Right lung (tissue), 10 donors: ENCODE measurements at places on chromosomes 2 and 18. TPM values are rescaled to one million over a fixed set of nuclear protein-coding genes. Genes with fewer than 3 reads are reported as not detected.
A peak's percentile ranks its signal among the peaks of the same experiment; 100 is the strongest.

DNA sequence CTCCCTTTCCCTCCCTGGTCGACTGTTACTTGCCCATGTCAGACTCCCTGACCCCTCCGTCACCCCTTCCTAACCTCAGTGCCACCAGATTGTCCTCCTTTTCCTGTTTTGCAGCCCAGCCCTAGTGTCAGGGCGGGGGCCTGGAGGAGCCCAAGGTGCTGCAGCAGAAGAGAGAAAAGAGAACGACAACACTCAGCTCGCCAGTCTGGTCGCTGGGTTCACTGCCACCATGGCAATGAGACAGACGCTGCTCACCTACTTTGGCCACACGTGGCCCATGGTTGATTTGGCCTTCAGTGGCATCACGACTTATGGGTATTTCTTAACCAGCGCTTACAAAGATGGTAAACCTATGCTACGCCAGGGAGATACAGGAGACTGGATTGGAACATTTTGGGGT is 108.4 kb upstream of the RMDN2 start:
- no peak for DNase-seq

GRCh38 chr18:79690586-79691482 is 11.2 kb downstream of the CTDP1 start:
- DNase-seq = no peak

DNA sequence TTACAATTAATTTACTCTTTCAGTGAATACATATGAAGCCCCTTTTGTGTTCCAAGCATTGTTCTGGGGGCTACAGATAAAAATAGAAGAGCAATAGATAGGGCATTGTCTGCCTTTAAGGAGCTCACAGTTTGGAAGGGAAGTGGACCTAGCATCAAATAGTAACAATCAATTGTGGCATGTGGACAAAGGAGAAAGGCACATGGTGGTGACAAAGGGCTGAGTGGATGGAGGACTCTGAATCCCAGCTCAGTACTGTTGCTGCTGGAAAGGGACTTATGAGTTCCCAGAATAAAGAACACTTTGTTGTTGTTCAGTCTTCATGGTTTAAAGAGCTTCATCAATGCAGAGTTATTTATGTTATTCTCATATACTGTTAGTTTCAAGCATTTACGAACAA is 217.7 kb downstream of the HRH4 start:
- no peak for DNase-seq

GRCh38 chr2:119721904-119722303 is 37.8 kb upstream of the PTPN4 start:
- no peak for DNase-seq

GRCh38 chr2:55165626-55166025 is 66.5 kb downstream of the CLHC1 start:
- no peak for DNase-seq

- DNase-seq = no peak
Observed at GRCh38 chr2:26913606-26913998, 56.8 kb upstream of the MAPRE3 start.

DNA sequence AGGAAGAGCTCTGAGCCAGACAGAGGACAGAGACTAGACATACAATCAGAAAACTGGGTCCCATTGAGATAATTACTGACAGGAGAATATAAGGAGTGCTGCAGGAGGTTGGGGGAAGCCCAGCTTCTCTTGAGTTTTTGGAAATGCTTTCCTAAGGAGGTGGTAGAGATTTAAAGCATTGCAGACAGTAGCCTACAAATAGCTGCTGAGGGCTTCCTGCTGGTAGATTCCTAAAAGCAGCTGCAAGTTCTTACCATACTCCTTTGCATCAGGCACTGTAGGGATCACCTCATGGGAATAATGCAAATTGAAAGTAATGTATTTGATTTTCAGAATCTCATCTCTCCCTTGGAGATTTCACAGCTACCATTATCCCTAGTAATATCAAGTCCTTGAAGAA is 902.6 kb upstream of the GCFC2 start:
- no peak for DNase-seq

- DNase-seq = no peak
Observed at GRCh38 chr2:78383576-78383975, 641.9 kb upstream of the REG3G start.

DNA sequence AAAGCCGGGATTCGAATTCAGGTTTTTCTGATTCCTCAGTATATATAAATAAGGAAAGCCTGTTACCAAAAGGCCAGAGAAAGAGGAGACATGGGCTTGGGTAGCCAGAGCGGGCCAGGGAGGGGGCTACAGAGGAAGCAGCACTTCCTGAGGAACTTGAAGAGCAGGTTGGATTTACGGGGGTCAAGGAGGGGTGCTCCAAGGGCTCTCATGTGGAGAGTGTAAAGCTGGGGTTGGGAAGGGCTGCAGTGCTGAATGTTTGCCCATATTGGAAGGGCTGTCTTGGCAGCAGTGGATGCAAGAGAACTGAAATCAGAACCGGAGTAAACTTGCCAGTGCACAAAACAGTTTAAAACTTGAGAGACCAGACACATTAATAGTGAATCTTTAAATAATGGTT is 511.5 kb downstream of the CNTNAP5 start:
- no peak for DNase-seq

DNA sequence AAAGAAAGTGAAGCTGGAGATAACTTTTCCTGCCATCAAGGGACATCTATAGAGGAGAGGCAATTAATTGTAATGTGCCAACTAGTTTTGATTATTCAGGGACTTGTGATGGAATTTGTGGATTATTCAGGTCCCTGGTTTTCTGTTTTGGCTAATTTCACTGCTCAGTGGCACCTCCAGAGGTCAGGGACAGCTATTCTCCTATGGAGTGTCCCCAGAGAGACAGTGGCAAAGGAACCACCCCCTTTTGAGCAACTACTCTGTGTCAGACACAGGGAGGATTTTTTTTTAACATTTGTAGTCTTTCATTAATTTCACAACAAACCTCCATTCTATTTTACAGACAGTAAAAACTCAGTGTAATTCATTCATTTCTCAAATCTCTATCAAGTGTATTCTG is 206.0 kb upstream of the SPRED2 start:
- DNase-seq = no peak

- no peak for DNase-seq
Observed at GRCh38 chr18:57311472-57311871, 40.9 kb upstream of the ST8SIA3 start.

- DNase-seq = no peak
Observed at GRCh38 chr2:88808083-88808482, 116.6 kb downstream of the RPIA start.

- DNase-seq = no peak
Observed at GRCh38 chr18:48013162-48013561, 82.7 kb upstream of the SMAD2 start.

GRCh38 chr18:37484983-37485834 is 80.4 kb downstream of the CELF4 start:
- DNase-seq = no peak

GRCh38 chr2:229779650-229780049 is 65.3 kb upstream of the DNER start:
- DNase-seq = no peak

DNA sequence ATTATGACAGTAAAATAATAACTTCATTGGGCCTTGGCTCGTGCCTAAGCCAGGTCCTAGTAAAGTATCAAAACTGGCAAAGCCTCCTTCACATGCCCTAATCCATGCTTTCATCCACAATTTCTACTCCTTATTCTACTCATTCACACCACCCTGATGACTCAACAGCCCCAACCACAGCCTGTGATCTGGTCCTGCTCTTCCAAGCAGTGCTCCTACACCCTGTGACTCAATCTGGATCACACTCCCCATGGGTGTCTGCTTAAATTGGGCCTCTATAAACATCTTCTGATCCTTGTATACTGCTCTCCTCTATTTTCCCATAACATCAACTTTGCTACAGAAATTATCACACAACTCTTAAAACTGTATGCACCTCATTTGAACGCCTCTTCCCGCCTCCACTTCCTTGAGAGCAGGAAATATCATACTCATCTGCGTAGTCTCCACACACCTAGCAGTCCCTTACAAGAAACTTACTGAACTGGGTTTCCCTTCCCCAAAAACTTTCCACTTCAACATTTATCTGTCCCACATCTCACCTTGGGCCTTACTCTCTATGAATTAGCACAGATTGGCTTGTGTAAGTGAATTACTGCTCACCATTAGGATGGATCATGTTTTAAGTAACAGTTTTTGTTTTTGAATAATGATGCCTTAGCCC is 15.9 kb downstream of the GTF3C3 start:
- no peak for DNase-seq

DNA sequence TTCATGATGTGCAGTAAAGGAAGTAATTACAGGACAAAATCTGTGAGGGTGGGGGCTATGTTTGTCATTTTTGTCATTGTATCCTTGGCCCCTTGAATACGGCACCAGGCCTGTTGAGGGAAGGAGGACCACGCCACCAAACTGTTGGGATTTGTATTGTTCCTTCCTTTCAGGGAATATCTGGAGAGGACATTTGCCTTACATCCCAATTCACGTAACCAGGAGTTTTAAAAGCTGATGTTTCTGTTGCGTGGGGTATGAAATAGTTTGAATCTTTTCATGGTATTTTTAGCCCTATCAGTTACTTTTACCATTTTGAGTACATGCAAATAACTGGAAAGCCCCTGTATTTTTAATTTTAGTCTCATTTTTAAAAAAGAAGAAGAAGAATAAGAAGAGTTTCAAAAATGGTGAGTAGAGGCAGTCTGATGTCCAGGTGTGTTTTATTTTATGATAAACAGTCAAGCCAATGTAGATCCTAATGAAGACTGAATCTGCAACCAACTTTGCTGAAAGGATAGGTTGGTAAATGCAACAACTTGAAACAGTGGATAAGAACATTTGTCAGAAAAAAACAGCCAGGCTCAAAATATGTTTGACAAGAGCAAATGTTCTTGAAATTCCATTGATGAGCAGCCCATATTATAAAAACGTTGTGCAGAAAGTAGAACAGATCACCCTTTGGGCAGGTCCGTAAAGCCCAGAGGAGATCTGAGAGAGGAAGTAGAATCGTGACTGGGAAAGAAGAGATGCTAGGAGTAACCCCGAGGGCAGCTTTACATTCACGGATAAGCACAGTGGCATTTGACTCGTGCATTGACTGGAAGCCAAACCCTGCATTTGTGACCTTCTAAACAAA is 54.5 kb downstream of the RASGRP3 start:
- no peak for DNase-seq

GRCh38 chr18:12606592-12607315 is 51.2 kb downstream of the SPIRE1 start:
- DNase-seq = no peak

GRCh38 chr2:13876491-13877037 is 756.0 kb upstream of the LRATD1 start:
- DNase-seq = peak; percentile 1

DNA sequence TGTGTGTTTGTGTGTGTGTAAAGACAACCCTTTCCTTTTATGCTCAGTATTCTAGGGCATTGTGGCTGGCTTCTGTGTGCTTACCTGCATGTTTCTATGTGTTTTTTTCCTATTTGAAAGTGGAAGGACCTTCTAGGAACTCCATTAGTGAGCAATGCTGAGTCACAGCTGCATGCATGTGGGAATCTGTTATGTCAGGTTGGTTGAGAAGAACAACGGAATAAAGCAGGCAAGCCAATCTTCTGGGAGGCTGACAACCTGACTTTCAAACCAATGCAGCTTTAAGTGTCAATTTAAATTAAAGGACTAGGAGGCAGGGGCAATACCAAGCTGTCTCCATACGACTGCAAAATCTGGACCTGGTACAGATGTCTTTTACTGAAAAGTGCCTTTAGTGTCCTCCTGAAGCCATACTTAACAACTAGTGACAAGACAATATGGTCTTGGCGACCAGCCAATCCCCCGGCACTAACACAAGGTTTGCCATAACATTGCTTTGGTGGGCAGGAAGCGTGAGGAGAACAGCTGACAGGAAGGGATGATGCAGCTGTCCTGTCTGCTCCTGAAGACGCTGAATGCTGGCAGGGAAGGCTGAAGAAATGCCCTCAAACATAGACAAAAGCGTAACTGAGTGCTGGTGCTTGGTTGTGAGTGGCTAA is 514.7 kb upstream of the CDH7 start:
- peak; percentile 14 for DNase-seq

DNA sequence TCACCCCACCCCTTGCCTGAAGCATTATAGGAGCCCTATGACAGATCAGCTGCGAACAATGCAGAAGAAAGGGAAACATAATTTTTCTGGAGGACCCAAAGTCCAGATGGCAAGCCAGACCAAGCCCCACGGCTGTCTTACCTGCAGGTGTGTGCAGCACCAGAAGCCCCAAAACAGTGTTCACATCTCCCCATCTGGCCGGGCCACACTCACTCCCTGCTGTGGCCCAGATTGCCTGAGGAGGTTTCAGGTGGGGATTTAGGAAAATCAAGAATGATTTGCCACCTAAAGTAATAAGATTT is 11.7 kb upstream of the STK17B start:
- no peak for DNase-seq

- no peak for DNase-seq
Observed at GRCh38 chr2:26811261-26811660, 25.4 kb downstream of the CENPA start.

DNA sequence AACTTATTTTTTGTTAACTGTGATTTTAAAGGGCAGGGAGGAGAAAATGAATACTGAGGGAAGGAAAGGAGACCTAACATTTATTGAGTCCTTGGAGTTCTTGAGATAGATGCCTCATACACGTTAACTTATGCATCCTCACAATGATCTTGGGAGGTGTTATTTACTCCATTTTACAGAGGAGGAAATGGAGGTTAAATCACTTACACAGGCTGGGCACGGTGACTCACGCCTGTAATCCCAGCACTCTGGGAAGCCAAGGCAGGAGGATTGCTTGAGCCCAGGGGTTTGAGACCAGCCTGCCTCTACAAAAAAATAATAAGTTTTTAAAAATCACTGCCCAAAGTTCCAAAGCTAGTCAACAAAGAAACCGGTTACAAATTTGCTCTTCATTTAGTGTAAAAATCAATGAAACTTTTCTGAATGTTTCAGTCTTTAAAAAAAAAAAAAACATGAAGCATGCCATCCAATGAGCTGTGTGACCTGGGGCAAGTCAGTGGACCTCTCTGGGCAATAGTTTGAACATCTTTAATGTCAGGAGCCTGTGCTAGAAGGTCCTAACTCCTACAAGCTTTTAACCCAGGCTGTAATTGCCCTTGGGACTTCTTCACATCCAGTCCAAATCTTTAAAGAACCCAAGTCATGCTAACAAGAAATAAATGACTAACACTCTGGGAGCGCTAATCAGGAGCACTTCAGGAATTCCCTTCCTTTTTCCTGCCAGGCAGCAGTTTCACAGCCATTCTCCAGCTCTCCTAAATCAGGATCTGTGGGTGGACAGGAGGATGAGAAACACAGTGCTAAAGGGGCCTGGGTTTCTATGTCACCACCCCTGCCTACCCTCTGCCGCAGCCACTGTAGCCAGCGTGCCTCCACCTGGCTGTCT is 176.4 kb downstream of the TMEM247 start:
- DNase-seq = no peak

- no peak for DNase-seq
Observed at GRCh38 chr2:157414050-157414449, 29.8 kb downstream of the CYTIP start.

Gene DSEL
- polyA plus RNA-seq = 4.6 TPM

Gene MOCOS
- 1.1 TPM for polyA plus RNA-seq

Gene GALNT1
- 108 TPM for polyA plus RNA-seq

Gene FOXI3
- 0.04 TPM for polyA plus RNA-seq

Gene TUBA4B
- 0.34 TPM for polyA plus RNA-seq

Gene LOXHD1
- polyA plus RNA-seq = 0.90 TPM

Gene LAMA1
- polyA plus RNA-seq = 9.7 TPM

Gene SERPINB10
- polyA plus RNA-seq = 0.31 TPM

Gene COL6A3
- 644 TPM for polyA plus RNA-seq

Gene DCC
- 2.5 TPM for polyA plus RNA-seq

Gene ALK
- 0.05 TPM for polyA plus RNA-seq

Gene KCNG2
- polyA plus RNA-seq = 0.23 TPM
